ENCODE measurements at places on chromosomes 7 and 10. TPM values are rescaled to one million over a fixed set of nuclear protein-coding genes. Genes with fewer than 3 reads are reported as not detected.

GRCh38 chr10:10676972-10677371 is 340.7 kb upstream of the CELF2 start:
- DNase-seq: no peak

- no peak for DNase-seq
These were observed 52.5 kb downstream of the NCAPG2 start for GRCh38 chr7:158651968-158652565.

DNA sequence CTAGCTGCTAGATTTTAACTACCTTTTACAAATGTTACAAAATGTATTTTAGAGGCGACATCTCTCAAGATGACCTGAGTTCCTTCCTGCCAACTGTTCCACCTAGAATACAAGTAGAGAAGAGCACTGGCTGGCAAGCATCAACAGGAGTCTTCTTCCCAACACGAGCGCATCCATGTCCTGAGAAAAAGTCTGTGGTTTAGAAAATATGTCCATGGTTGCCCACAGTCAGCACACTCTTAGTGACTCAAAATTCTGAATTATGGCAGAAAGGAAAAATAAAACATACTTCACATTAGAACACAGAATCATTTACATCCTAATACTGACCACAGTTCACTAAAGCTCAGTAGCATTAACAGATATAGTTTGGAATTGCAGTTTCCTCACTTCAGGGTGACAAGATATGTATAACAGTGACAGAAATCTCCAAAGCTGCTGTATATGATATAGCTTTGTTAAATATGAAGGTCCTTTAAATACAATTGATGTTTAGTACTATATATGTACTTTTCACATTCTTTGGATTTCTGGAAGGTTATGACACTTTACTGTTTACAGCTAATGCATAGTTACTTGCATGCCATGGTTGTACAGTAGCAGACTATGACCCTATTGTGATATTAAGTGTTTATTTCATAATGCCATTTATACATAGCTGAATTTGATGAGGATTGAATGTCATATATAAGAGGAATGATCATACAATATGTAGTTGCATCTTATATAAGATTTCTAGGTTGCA is 327.1 kb downstream of the GFRA1 start:
- DNase-seq: no peak

DNA sequence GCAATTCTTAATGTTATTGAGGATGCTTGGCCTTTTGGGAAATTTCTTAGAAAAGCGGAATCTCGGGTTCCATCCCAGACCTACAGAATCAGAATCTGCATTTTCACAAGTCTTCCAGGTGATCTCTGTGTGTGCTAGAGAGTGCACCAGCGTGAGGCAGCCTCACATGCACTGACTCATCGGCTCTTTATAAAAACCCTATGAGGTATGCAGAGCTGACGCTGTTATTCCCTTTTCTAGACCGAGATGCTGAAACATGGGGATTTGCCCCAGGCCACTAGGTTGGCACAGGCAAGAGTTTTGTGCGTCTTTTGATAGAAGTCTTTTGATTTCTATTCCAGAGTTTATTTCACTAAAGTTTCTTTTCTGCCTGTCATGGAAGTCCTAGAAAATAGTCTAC is 61.2 kb downstream of the CDCA7L start:
- no peak for DNase-seq

GRCh38 chr10:129120441-129120840 is 346.6 kb upstream of the MGMT start:
- no peak for DNase-seq

DNA sequence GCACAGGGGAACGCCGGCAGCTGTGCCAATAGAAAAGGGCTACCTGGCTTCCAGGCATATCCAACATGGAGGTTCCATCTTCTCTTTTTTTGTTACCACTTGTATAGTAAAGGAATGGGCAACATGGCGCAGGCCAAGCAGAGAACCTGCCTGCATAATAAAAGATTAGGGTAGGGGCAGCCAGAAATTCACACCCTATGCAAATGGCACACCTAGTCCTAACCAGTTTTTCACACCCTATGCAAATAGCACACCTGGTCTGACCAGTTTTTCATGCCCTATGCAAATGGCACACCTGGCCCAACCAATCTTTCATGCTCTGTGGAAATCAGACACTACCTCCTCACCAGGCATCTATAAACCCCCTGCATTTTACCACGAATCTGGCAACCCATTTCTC is 369.5 kb downstream of the IPMK start:
- DNase-seq: peak; percentile 61

SOSTDC1 gene
- not detected for total RNA-seq

CNNM1 gene
- not detected for total RNA-seq

ITGB1 gene
- total RNA-seq: 307 TPM

CLCN1 gene
- total RNA-seq: not detected

TMEM196 gene
- total RNA-seq: not detected

CLRN3 gene
- total RNA-seq: not detected

COPS6 gene
- total RNA-seq: 120 TPM

OR2A1 gene
- total RNA-seq: not detected
